ENCODE measurements at places on chromosomes 3 and 15.

GRCh38 chr15:70853973-70854665, at the start of gene LARP6:
TSS of gene LARP6 (minus strand) at chr15:70854157. CDS start at chr15:70854088, 69 bp downstream.
- peak; percentile 56 for DNase-seq

DNA sequence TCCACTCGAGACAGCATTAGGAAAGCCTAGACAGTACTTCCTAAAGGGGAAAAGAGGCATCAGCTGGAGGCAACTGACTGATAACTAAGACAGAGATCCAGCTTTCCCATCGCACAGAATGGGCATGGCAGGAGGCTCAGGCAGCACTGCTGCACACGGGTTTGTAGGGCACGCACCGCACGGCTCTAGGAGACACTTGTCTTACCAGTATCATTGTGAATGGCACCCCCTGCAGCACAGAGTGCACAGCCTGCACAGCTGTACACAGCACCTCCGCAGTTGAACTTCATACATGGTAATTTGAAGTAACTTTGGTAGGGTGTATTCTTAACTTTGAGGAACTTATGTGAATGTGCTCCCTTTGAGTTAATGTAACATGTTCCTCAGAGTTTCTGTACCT, 281.6 kb downstream of the PLCL2 start:
- DNase-seq, result no peak

DNA sequence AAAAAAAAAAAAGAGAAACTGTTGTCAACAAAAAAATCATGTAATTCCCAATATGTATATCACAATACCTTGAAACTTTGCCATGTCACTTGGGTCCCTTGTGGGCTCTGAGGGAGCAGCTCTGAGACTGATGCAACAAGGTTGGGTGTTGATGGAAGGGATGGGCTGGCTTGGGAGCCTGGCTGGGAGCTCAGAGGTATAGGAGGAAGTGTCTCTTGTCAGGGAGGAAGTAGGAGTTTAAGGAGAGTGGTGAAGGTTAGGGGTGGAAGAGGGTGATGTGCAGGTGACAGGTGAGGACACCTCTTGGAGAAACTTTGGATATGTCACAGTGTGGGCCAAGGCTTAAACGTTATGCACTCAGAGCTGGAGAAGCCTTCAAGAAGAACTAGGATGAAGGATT, 2.0 kb upstream of the TM6SF1 start:
- no peak for DNase-seq

- peak; percentile 19 for DNase-seq
These were observed 60.6 kb downstream of the CHAC1 start for GRCh38 chr15:41013691-41014414.

DNA sequence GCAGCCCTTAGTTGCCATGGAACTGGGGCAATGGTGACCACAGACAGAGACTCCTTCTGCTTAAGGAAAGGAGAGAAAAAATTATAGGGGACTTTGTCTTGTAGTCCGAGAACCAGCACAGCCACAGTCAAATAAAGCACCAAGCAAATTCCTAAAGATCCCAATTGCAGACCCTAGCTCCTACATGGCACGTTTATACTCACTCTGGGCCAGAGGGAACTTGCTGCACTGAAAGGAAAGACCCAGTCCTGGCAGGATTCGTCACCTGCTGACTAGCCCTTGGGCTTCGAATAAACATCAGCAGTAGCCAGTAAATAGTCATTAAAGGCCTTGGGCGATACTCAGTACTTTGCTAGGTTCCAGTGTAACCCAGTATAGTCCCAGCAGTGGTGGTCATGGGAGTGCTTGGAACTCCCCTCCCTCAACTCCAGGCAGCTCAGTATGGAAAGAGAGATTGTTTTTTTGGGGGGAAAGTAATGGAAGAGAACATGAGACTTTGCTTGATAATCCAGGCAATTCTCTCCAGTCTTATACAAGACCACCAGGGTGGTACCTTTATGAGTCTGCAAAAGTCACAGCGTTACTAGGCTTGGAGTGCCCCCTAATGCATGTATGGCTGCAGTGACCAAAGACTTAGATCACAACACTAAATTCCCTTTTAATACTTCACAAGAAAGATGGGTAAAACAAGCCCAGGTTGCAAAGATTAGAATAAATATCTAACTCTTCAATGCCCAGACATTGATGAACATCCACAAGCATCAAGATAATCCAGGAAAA, 66.4 kb upstream of the AGTR1 start:
- no peak for DNase-seq

DNA sequence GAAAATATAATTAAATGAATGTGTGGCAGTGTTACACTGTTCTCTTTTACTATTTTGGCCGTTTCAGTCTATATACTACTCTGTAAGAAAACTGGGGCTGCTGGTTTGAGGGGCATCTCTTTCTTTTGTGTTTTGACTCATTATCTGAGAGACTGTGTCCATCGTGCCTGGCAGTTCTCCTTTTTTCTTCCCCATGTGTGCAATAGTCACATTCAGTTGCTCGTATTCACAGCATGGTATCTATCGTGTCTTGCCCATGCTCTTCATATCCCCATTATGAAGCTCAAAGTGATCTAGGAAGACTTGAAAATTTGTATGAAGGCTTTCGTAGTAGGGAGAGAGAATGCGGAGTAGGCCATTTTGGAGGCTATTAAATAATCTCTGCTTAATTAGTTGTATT, 29.8 kb upstream of the FAH start:
- no peak for DNase-seq

DNA sequence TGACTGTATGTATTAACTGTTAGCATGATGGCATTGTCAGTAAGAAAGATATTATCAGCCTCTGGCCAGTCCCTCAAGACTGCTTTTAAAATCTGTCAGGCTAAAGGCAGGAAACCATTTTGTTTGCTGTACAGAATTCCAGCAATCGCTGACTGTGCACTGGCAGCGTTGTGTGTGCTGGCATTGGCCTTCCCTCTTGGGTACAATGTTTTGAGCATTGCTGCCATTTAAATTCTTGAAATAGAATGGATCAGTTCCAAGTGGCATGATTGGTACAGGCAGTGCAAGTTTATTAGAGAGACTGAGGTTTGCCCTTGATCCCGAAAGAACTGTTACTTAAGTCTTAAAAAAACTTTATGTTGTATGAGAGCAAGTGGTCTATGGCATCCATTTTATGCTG, 788.7 kb downstream of the OTOL1 start:
- DNase-seq, result no peak

GRCh38 chr3:12413721-12414255, 70.5 kb upstream of the TSEN2 start:
- DNase-seq, result no peak

DNA sequence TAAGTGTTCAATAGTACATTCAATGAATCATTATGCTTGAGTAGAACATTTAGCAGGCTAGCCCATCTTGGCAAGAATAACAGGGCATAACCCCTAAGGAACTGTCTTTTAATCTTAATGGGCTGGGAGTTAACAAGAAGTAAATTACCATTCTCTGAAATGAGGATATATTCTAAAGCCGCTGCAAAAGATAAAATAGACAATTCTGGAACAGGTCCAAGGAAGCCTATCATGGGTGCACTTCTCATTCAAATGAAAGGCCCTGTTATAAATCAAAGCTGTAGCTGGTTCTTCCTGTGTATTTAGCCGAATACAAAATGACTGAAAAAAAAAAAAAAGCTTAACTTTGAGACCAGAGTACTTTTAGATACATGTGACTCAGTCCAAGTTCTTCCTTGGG, 15.6 kb downstream of the MTHFS start:
- DNase-seq, result no peak

GRCh38 chr15:40046721-40047414, 7.9 kb upstream of the SRP14 start:
- DNase-seq, result no peak

DNA sequence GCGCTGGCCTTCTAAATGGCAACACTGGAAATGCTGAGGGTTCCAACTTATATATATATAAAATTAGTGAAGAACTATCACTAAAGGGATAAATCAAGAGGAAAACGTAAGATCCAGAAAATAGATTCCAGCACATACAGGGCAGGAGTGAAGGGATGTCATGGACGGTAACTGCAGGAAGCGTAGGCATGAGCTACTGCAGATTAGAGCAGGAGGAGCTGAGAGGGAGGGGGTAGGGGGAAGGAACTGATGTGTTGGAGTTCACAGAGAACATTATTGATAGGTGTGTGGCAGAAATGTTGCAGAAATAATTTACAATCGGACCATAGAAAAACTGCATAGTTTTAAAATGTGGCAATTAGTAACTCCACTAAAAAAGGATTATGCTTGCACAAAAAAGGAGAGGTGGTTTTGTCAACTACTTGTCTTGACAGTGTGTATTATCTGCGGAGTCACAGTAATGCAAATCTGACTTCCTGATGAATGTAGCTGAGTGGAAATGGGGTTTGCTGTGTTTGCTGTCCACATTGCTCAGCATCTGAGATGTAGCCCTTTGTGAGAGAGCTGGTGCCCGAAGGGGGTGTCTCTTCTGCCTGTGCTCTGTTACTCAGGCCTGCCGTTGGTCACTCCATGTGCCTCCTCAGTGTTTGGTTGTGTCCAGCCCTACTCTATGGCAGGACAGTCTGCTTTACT, 61.2 kb downstream of the PAK2 start:
- DNase-seq, result no peak

DNA sequence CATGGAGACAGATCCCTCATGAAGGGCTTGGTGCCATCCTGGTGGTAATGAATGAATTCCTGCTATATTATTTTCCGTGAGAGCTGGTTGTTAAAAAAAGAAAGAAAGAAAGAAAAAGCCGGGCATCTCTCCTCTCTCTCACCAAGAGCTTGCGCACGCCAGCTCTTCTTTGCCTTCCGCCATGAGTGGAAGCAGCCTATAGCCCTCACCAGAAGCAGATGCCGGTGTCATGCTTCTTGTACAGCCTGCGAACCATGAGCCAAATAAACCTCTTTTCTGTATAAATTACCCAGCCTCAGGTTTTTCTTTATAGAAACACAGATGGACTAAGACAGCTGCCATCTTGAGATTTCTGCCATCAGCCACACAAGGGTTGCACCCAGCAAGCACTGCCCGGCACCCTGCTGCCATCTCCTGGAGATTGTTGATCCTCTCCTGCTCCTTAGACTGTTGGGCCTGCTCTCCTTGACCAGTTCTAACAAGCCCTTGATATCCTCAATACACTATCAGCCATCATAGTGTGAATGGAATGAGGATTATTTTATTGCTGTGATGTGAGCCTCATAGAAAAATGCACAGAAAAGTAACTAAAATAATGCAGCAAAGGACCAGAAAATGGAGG, 3.5 kb upstream of the AHSG start:
- DNase-seq, result no peak

- no peak for DNase-seq
These were observed 27.3 kb downstream of the RBM6 start for GRCh38 chr3:49967291-49967690.

- no peak for DNase-seq
These were observed 17.9 kb downstream of the TFRC start for GRCh38 chr3:196063971-196064370.

- no peak for DNase-seq
These were observed 244.4 kb downstream of the EDEM1 start for GRCh38 chr3:5431811-5432378.

GRCh38 chr15:84950570-84951111, 31.0 kb upstream of the PDE8A start:
- no peak for DNase-seq

- no peak for DNase-seq
These were observed 8.5 kb downstream of the TBC1D2B start for GRCh38 chr15:78069052-78069414.

GRCh38 chr3:16817197-16817596, 67.6 kb upstream of the PLCL2 start:
- DNase-seq, result no peak

- no peak for DNase-seq
These were observed 409.4 kb upstream of the PPP2R3A start for GRCh38 chr3:135556174-135556573.

GRCh38 chr3:185308126-185308754, 54.4 kb upstream of the EHHADH start:
- no peak for DNase-seq

- no peak for DNase-seq
These were observed 62.5 kb downstream of the FAM43A start for GRCh38 chr3:194748225-194748624.

GRCh38 chr15:87940768-87941167, 315.8 kb downstream of the NTRK3 start:
- DNase-seq, result no peak

GRCh38 chr15:50344006-50344464, 11.0 kb downstream of the GABPB1 start:
- DNase-seq, result no peak

DNA sequence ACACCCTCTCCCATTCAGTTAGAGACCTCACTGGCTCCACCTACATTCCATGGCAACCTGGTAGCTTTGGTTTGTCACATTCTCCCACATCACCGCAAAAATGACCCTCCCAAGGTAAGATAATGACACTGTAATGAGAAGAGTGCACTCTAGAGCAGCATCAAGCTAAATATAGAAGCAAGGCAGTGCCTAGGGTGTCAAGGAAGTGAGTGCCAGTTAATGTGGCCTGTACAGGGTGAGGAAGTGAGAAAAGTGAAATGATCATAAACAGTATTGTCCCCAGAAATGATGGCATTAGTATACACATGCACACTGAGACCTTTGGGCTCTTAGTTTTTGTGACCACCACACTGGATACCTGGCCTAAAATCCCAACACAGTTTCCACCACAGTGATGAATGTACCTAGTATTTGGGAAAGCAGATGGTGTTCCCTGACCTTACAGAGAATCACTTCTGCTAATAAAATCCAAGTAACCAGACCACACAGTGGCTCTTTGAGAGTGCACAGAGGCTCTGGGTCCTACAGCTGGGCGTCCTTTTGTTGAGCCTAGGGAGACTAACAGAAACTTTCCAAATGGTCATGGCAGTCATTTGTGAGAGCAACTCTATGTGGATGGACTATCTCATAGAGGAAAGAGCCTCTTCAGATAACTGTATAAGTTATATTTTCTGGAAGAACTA, 106.6 kb downstream of the ARPP21 start:
- DNase-seq, result no peak

GRCh38 chr3:105253225-105253624, 113.5 kb upstream of the ALCAM start:
- no peak for DNase-seq

DNA sequence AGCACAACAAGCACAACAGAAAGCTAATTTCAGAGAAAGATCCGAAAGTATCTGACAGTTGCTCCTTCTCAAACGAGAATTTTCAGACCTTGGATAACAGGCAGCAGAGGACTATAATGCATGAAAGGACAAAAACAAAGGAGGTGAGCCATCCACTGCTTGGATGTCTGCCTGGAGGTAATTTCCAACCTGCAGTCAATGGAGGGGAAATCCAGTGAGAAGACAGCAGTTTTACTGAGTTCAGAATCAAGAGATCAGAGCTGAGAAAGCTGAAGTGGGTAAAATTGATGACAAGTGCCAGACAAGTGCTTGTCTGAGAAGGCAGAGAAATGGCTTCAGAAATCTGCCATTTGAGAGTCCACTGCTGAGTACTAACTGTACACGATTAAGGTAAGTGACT, 22.1 kb downstream of the UBE3A start:
- DNase-seq, result peak; percentile 61

GRCh38 chr15:65821070-65821469, 29.0 kb upstream of the DENND4A start:
- DNase-seq, result no peak

GRCh38 chr3:9340472-9340902, 22.4 kb upstream of the THUMPD3 start:
- no peak for DNase-seq

- DNase-seq, result no peak
These were observed 3.3 kb upstream of the RAB8B start for GRCh38 chr15:63186065-63186464.
